ENCODE measurements at places on chromosomes 11 and 22. TPM values are rescaled to one million over a fixed set of nuclear protein-coding genes. Genes with fewer than 3 reads are reported as not detected.

The RBFOX2 gene
- total RNA-seq = 86.6 TPM

The SMIM35 gene
- not detected for total RNA-seq

The C22orf31 gene
- total RNA-seq = 0.11 TPM

The THRSP gene
- 0.28 TPM for total RNA-seq

The METTL15 gene
- total RNA-seq = 9.9 TPM

The DEFB131B gene
- not detected for total RNA-seq

The TBX10 gene
- total RNA-seq = not detected

The CYB5R2 gene
- 2.8 TPM for total RNA-seq

DNA sequence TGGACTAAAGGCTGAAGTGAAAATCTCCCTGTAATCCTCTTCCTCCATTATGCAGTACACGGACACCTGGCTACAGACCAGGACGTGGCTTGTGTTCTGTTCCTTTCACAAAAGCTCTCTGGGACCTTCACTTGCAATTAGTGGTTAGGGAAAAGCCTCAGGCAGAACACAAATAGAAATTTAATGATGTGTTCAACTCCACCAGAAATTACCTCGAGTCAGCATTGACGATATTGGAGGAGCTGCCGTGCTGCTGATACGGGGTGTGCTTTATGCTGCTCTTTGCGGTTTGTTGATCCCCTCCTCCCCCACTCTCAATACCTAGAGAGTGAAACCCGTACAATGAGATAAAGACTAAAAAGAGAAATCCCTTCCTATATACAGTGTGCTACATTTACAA lies 48.9 kb downstream of the POLD3 start:
- no peaks in the 10 kb centered on the region for H3K4me1 ChIP-seq
- no peak overlapping the region for H3K4me3 ChIP-seq
- no peaks in the 10 kb centered on the region for H3K27me3 ChIP-seq

GRCh38 chr22:17770180-17771077 lies 3.8 kb downstream of the BID start:
- peaks cover 6% of the 10 kb centered on the region for H3K4me1 ChIP-seq
- H3K27ac ChIP-seq = no peak overlapping the region
- DNase-seq = no peak
- no peaks in the 10 kb centered on the region for H3K27me3 ChIP-seq
- no peak overlapping the region for H3K4me3 ChIP-seq
- no peaks in the 10 kb centered on the region for H3K36me3 ChIP-seq

DNA sequence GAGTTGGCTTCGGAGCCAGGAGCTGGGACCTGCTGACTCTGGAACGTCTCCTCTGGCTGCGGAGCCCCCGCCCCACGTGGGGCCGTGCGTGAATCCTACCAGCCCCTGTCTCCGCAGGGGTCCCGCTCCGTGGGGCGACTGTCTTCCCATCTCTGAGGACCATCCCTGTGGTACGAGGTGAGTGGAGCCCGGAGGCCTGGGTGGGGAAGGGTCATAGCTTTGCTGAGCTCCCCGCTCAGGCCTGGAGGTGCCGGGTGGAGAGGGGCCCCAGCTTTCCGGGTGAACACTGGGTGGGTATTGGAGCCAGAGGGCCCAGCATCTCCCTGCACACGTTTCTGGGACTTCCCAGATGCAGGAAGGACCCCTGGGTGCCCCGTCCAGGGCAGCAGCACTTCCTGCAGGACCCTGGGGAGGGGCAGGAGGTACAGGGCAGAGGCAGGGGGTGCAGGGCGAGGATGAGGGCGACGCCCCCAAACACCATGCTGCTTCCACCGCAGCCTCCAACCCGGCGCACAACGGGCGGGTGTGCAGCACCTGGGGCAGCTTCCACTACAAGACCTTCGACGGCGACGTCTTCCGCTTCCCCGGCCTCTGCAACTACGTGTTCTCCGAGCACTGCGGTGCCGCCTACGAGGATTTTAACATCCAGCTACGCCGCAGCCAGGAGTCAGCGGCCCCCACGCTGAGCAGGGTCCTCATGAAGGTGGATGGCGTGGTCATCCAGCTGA lies 3.8 kb downstream of the MUC5AC start:
- H3K27ac ChIP-seq = no peak overlapping the region
- H3K4me1 ChIP-seq = no peaks in the 10 kb centered on the region
- DNase-seq = no peak
- H3K4me3 ChIP-seq = no peak overlapping the region
- H3K36me3 ChIP-seq = no peaks in the 10 kb centered on the region

DNA sequence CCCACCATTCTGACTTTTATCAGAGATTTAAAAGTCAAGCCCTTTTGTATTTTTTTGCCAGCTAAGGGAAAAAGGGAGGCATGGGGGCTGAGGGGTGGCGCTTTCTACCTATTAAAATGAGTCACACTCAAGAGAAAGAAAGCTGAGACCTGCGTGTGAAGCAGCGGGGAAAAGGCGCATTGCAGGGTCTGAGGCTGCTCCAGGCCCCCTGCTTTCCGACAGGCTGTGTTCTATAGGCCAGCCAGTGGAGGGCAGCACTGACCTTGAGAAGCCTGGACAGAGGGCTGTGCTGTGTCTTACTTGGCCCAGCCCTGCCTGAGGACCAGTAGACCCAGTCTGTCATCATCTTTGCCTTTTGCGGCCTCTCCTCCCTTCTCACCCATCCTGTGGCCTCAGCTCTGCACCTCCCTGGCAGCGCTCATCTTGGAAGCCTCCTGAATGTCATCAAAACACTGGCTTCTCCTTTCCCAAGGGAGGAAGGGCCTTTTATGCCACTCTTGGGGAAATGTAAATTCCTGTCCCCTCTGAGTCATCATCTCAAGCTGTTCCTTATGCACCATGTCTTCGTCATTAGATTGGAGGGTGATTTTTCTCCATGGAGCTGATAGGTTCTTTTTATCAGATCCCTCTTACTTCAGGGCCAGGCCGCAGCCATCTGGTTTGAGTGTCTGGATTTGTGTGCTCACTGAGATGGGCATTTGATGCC lies 12.6 kb upstream of the MAPK8IP1 start:
- no peaks in the 10 kb centered on the region for H3K27me3 ChIP-seq
- peak overlapping the region; percentile 12 for H3K27ac ChIP-seq
- DNase-seq = peak; percentile 57
- H3K36me3 ChIP-seq = no peaks in the 10 kb centered on the region

GRCh38 chr22:36208162-36208765 lies 6.7 kb upstream of the APOL4 start:
- no peaks in the 10 kb centered on the region for H3K36me3 ChIP-seq
- DNase-seq = no peak
- H3K27ac ChIP-seq = no peak overlapping the region
- no peak overlapping the region for H3K4me3 ChIP-seq
- H3K4me1 ChIP-seq = no peaks in the 10 kb centered on the region
- H3K27me3 ChIP-seq = no peaks in the 10 kb centered on the region

DNA sequence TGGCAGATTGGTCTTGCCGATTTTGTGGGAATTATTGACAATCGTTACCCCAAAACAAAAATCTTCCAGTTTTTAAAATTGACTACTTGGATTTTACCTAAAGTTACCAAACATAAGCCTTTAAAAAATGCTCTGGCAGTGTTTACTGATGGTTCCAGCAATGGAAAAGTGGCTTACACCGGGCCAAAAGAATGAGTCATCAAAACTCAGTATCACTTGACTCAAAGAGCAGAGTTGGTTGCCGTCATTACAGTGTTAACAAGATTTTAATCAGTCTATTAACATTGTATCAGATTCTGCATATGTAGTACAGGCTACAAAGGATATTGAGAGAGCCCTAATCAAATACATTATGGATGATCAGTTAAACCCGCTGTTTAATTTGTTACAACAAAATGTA lies 37.2 kb downstream of the IGLL1 start:
- H3K36me3 ChIP-seq = no peaks in the 10 kb centered on the region
- peaks cover 8% of the 10 kb centered on the region for H3K4me1 ChIP-seq
- no peaks in the 10 kb centered on the region for H3K27me3 ChIP-seq

GRCh38 chr22:32050678-32051515 lies 7.8 kb downstream of the SLC5A1 start:
- no peaks in the 10 kb centered on the region for H3K4me1 ChIP-seq
- no peak overlapping the region for H3K4me3 ChIP-seq
- no peaks in the 10 kb centered on the region for H3K36me3 ChIP-seq
- H3K27me3 ChIP-seq = no peaks in the 10 kb centered on the region
- DNase-seq = peak; percentile 53
- H3K27ac ChIP-seq = peak overlapping the region; percentile 76

DNA sequence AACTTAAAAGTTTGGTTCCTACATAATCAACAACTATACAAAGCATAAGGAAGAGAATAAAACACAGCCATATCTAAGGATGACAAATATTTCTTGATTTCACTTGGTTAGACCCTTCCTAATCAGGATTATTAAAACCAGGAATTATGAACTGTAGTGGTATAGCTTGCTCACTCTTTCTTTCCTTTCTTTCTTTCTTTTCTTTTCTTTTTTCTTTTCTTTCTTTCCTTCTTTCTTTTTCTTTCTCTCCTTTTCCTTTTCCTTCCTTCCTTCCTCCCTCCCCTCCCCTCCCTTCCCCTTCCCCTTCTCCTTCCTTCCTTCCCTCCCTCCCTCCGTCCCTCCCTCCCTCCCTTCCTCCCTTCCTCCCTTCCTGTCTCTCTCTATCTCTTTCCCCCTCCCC lies 78.0 kb downstream of the HORMAD2 start:
- H3K4me3 ChIP-seq = no peak overlapping the region
- H3K27ac ChIP-seq = no peak overlapping the region
- no peak for DNase-seq
- H3K4me1 ChIP-seq = no peaks in the 10 kb centered on the region

DNA sequence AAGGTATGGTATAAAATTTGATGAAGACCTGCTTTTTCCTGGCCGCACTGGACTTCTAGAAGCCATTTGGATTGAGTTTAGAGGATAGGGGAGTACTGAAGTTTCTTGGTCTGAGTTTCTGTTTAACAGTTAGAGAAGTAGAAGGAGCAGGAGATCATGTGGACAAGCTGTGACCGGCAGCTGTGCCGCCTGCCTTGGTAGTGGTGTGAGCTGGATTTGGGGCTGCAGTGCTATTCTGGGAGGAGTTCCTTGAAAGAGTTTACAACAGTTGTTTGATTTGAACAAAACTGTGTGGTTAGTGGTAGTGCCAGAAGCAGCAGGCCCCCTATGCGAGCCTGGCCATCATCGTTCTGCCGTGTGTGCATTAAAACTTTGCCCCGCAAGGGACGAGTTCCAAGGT lies 105.2 kb downstream of the PDHX start:
- H3K4me3 ChIP-seq = no peak overlapping the region
- H3K27ac ChIP-seq = no peak overlapping the region
- DNase-seq = no peak
- H3K36me3 ChIP-seq = no peaks in the 10 kb centered on the region

DNA sequence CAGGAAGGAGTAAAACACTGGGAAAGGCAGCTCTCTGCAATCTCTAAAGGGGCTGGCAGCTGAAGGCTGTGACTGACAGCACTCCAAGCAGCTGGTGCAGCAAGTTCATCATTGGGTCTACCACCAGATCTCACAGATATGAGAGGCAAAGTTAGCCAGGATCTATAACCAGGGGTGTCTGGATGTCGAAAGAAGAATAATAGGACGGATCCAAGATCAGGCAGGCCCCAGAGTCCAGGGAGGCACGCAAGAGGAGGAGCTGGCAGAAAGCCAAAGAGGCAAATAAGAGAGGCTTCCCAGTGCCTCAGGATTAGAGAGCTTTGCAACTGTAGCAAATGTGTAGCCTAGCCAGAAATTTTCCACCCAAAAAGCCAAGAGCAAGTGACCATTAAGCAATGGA lies 77.1 kb downstream of the RBMXL2 start:
- H3K36me3 ChIP-seq = no peaks in the 10 kb centered on the region
- no peaks in the 10 kb centered on the region for H3K4me1 ChIP-seq
- no peak overlapping the region for H3K27ac ChIP-seq
- no peaks in the 10 kb centered on the region for H3K27me3 ChIP-seq
- no peak overlapping the region for H3K4me3 ChIP-seq
- no peak for DNase-seq

DNA sequence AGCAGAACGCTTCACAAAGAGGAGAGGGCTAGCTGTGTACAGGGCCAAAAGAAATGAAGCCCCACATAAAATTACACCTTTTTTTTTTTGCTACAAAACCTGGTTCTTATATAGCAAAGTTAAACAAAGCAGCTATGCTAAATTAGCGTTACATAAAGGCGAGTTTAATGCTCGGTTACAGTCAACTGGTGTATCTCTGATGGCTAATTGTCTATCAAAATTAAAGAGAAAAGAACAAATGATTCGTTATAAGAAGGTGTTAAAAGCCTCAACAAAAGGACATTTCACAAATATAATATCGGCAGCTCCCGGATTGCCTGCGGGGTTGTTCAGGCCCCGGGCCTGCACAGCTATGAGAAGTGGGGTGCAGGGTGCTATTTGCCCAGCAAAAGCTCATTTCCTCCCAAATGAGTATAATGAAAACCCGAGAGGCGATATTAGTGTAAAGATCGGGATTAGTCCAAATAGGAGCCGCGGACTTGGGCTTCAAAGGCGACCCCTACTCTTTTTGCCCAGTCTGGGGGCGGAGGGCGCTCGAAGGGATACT lies 13.3 kb upstream of the PAX6 start:
- no peak overlapping the region for H3K27ac ChIP-seq
- H3K27me3 ChIP-seq = peaks cover 99% of the 10 kb centered on the region
- no peak for DNase-seq
- H3K4me3 ChIP-seq = no peak overlapping the region
- no peaks in the 10 kb centered on the region for H3K4me1 ChIP-seq

GRCh38 chr22:37610480-37611129 lies 2.0 kb downstream of the GGA1 start:
- no peaks in the 10 kb centered on the region for H3K36me3 ChIP-seq
- H3K4me3 ChIP-seq = no peak overlapping the region
- no peaks in the 10 kb centered on the region for H3K27me3 ChIP-seq
- H3K4me1 ChIP-seq = peaks cover 49% of the 10 kb centered on the region
- H3K27ac ChIP-seq = peak overlapping the region; percentile 43

DNA sequence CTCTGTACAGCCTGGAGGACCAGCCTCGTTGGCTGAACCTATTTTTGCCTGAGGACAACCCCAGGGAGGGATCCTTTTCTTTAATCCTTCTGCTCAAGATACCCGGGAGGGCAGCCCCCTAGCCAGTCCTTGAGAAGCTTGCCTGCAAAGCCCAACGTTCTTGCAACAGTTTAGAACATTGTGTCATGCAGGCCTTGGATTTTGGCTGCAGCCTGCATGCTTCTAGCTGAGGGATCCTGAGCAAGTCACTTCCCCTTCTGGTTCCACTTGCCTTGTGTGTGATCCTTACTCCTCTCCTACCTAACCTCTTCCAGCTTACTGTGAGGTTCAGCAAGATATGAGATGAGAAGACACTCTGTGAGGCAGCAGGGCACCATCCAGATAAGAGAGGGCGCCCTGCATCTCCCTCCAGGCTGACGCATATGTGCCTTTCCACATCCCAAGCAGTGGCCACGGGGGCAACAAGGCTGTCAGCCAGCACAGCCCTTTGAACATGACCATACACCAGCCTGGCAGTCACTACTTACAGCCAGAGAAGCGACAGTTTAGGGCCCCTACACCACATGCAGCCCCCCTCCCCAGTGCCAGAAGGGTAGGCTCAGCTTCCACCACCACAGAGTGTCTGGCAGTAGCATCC lies 76.1 kb downstream of the C11orf58 start:
- H3K4me1 ChIP-seq = no peaks in the 10 kb centered on the region
- H3K36me3 ChIP-seq = no peaks in the 10 kb centered on the region
- H3K27ac ChIP-seq = peak overlapping the region; percentile 30
- DNase-seq = no peak
- H3K27me3 ChIP-seq = no peaks in the 10 kb centered on the region
